Smooth muscle cell of the umbilical artery (primary cell): ENCODE measurements at places on chromosomes 3 and 15. TPM values are rescaled to one million over a fixed set of nuclear protein-coding genes. Genes with fewer than 3 reads are reported as not detected.

The GADL1 gene
- total RNA-seq = not detected in 2 replicates

The GOLGA6L7 gene
- total RNA-seq = not detected in 2 replicates

The GP5 gene
- total RNA-seq = 0.14 and 0.59 TPM in 2 replicates

The FEZF2 gene
- total RNA-seq = not detected in 2 replicates

The OXTR gene
- total RNA-seq = 3.9 and 31.7 TPM in 2 replicates

The PTPRG gene
- total RNA-seq = 28.2 and 29.5 TPM in 2 replicates

The TMEM45A gene
- total RNA-seq = 53.7 and 107 TPM in 2 replicates

The SLC2A2 gene
- not detected in 2 replicates for total RNA-seq

The TUSC7 gene
- not detected in 2 replicates for total RNA-seq

The ZNF502 gene
- total RNA-seq = 4.9 and 5.9 TPM in 2 replicates

The EOMES gene
- total RNA-seq = not detected in 2 replicates
